ENCODE measurements at places on chromosomes 13 and 19. TPM values are rescaled to one million over a fixed set of nuclear protein-coding genes. Genes with fewer than 3 reads are reported as not detected.

DNA sequence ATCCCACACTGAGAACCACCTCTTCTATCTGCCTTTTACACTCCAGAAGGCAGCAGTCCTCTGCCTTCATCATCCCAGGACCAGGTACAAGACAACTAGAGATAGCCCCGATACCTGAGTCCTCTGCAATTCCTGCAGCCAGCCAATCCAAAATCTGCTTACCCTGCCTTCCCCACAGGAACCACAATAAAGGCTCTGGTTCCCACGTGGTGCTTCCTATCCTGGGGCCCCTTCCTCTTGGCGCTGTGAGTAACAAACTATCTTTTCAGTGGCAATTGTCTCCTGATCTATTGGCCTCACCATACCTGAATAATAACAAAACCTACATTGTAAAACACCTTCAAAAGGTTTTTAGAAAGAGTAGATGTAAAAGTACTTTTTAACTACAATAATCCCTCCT is 63.1 kb downstream of the ZDHHC20 start:
- no peak for DNase-seq

GRCh38 chr19:35789195-35789977 is 14.0 kb downstream of the ARHGAP33 start:
- no peak for DNase-seq

CCNE1 gene
- total RNA-seq: 26.1 TPM

GRCh38 chr13:28355046-28355821 is 139.7 kb downstream of the FLT1 start:
- DNase-seq: no peak

LILRB5 gene
- not detected for total RNA-seq

Data from neural crest cell (in vitro differentiated cells).